ENCODE measurements at places on chromosomes 7 and 10.

GRCh38 chr7:100827330-100828226 lies at the start of gene EPHB4:
Gene EPHB4, minus strand, starts transcription at chr7:100827523. Its CDS starts 493 bp downstream, at chr7:100827030.
- peak; percentile 57 for DNase-seq

DNA sequence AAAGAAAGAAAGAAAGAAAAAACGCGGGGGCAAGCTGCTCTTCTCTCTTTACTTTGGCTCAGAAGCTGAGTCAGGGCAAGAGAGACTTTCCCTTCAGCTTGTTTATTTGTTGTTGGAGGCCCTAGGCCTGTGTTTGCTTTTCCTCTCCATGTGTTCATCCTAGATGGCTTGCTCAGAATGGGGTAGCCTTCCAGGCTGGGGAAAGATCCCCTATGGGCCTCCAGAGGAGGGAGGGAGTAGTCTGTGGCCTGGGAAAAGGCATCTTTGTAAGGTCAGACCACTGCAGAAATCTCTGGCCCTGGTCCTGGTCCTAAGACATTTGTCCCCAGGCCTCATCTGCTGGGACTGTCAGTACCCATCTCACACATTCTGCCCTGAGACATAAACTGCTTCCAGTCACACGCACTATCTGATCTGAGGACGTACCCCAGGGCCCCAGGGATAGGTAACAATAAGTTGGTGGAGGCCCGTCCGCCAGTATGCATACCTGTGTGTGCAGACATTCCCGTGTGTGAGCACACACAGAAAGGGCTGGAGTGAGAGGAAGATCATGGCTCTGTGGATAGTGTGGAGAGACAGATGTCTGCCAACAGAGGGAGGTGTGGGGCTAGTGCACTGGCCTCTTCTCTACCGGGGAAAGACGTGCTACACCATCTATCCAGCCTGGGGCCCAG lies 4.9 kb upstream of the SCD start:
- DNase-seq: no peak

DNA sequence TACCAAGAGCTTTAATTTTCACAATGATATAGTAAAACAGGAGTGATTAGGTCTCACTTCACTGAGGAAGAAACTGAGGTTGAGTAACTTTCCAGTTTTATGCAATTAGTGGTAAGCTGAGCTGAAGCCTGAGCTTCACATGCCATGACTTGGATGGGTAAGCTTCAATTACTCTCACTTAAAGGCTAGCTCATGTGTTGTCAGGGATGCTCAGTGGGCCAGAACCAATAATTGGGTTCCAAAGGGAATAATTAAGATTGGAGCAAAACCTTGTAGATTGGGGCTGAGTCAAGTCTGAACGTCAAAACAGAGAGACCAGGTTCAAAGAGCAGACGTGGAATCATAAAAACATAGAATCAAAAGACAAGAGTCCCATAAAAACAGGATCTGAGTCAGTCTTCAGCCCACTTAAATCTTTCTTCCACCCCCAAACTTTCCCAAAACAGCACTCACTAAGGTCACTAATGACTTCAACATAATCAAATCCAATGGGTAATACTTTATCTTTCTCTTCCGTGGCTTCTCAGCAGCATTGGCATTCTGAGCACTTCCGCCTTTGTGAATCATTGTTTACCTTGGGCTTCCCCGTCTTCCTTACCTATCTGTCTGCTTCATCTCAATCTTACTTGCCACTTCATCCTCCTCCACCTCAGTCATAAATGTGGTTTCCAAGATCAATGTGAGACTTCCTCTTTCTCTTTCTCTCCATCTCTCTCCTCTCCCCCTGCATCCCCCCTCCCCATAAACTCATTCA lies 23.0 kb upstream of the EGFR start:
- peak; percentile 48 for DNase-seq

GRCh38 chr7:111836592-111836991 lies 274.3 kb upstream of the IMMP2L start:
- DNase-seq: no peak

DNA sequence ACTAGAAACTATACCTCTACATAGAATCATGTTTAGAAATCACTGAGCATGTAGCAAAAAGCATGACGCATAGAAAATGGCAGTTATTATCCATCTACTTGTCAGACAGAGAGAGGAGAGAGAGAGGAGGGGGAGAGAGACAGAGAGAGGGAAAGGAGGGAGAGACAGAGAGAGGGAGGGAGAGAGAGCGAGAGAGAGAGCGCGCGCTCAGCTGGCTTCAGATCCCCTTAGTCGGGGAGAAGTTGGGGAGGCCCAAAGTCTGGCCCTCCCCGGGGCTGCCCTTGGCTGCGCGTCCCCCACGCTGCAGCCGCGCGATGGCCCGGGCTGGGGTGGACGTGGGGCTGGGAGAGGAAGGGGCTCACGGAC lies 37.0 kb downstream of the CNPY1 start:
- DNase-seq: no peak

DNA sequence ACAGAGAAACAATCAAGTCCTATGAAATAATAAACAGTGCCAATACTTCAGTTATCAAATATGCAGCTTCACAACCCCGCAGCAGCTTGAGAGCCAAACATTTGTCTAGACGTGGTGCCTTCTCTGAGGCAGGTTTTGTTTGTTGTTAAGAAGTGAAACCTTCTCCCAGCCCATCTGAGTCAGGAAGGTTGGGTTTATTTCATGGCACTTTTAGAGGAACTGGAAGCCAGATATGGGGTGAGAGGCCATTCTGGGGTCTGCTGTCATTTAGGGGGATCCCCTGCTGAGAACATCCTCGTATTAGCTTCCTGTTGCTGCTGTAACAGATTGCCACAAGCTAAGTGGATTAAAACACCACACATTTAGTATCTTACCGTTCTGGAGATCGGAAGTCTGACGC lies 113.6 kb downstream of the GRK5 start:
- DNase-seq: no peak

DNA sequence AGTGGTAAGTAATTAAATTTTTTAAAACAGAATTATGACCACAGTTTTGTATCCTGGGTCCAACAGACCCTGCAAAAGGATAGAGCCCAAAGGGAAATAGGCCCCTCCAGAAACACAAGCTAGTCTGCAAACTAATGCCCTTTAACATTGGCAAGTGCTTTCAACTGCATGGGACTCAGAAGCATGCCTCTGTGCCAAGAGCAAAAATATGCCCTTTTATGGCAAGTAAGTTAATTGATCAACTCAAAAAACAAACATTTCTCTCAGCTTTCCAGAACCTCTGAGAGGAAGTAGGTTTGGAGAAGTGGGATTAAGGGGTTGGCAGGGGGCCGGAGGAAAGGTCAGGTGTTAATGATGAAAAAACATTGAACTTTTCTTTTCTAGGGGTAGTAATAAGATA lies 186.6 kb upstream of the PRSS1 start:
- no peak for DNase-seq

- no peak for DNase-seq
Observed at GRCh38 chr7:105185290-105186010, 171.4 kb downstream of the KMT2E start.

DNA sequence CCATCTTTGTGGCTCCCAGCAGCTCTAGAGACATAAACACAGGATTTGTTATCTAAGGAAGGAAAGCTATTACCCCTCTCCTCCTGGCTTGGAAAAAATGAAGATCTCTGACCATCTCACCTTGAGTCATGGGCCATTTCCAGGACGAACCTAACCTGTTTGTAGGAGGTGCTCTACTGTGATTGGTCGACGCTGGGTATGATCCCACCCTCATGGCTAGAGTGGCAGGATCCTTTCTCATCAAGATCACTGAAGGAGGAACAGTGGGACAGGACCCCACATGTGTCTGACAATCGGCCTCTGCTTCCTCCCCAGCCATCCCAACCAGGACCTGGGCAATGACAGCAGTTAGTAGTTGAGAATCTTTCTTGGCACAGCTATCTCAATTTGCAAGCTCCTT lies 144.1 kb downstream of the EMX2 start:
- no peak for DNase-seq

GRCh38 chr7:32564542-32564941 lies 69.3 kb downstream of the AVL9 start:
- no peak for DNase-seq

- DNase-seq: no peak
Observed at GRCh38 chr7:103130901-103131624, 17.8 kb downstream of the NAPEPLD start.

- DNase-seq: no peak
Observed at GRCh38 chr10:118844731-118845521, 90.2 kb upstream of the CACUL1 start.

DNA sequence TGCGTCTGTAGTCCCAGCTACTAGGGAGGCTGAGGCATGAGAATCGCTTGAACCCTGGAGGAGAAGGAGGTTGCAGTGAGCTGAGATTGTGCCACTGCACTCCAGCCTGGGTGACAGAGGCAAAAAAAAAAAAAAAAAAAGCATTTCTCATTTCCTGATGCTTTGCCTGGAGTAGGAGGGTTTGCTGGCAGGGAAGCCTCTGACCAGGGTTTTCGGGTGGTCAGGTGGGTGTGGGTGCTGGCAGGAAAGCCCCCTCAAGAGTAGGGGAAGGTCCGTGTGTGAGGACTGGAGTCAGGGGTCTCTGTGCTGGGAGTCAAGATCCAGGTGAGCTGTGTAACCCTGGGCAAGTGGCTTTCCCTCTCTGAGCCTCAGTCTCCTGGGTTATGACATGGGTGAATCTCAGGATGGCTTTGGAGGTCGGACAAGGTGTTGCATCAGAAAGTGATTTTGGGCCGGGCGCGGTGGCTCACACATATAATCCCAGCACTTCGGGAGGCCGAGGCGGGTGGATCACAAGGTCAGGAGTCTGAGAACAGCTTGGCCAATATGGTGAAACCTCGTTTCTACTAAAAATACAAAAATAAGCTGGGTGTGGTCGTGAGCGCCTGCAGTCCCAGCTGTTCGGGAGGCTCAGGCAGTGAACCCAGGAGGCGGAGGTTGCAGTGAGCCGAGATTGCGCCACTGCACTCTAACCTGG lies 3.2 kb downstream of the AMZ1 start:
- DNase-seq: no peak

- no peak for DNase-seq
Observed at GRCh38 chr10:16491933-16492332, 29.7 kb downstream of the C1QL3 start.

- DNase-seq: no peak
Observed at GRCh38 chr10:4109469-4109868, 324.5 kb upstream of the KLF6 start.

- no peak for DNase-seq
Observed at GRCh38 chr7:130553398-130554029, 61.6 kb downstream of the MEST start.

GRCh38 chr7:74233655-74234285 lies 20.4 kb downstream of the RFC2 start:
- no peak for DNase-seq

GRCh38 chr7:80134536-80135308 lies at the start of gene GNAI1:
Gene GNAI1, plus strand, starts transcription at chr7:80134831. Its CDS starts 330 bp downstream, at chr7:80135161.
- peak; percentile 82 for DNase-seq

DNA sequence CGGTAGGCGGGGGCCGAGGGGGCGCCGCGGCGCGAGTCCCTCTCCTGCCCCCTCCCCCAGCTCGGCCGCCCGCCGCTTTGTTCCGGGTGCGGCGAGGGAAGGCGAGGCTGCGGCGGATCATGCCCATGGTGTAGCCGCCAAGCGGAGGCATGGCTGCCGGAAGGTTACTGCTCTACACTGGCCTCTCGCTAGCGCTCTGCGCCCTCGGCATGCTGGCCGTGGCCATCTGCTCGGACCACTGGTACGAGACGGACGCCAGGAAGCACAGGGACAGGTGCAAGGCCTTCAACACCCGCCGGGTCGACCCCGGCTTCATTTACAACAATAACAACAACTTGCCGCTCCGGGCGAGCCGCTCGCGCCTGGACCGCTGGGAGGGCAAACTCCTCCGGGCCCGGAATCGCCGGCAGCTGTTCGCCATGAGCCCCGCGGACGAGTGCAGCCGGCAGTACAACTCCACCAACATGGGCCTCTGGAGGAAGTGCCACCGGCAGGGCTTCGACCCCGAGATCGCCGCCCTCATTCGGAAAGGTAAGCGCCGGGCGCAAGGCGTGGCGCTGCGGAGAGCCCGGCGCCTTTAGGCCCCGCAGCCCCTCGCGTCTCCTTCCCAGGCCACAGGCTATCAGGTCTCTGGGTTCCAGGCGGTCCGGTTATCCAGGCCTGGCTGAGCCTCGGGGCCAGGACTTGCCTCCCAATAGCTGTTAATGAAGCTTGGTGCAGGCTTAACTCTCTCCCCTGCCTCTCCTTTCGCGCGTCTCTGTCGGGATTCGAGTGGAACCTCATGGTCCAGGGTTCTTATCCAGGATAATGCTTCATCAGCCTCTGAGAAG lies 513 bp downstream of the TMEM178B start:
- no peak for DNase-seq

GRCh38 chr7:30817371-30817767 lies 46.2 kb downstream of the MINDY4 start:
- DNase-seq: no peak

GRCh38 chr10:60290558-60290957 lies 99.1 kb downstream of the ANK3 start:
- no peak for DNase-seq

DNA sequence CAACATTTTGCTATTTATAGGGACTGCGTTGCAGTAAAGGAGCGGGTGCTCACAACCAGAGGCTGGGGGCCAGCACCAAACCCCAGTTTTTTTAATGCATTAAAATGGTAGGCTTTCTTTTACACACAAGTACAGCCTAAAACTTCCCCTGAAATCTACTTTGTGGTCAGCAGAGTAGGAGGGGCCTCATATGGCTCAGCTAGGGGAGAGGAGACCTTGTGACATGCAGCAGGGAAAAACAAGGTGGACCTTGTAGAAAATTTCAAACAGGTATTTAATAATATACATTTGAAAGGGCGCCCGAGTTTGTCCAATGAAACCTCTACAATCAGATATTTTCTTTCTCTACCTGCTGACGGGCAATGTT lies 1.4 kb downstream of the CCDC136 start:
- DNase-seq: no peak

DNA sequence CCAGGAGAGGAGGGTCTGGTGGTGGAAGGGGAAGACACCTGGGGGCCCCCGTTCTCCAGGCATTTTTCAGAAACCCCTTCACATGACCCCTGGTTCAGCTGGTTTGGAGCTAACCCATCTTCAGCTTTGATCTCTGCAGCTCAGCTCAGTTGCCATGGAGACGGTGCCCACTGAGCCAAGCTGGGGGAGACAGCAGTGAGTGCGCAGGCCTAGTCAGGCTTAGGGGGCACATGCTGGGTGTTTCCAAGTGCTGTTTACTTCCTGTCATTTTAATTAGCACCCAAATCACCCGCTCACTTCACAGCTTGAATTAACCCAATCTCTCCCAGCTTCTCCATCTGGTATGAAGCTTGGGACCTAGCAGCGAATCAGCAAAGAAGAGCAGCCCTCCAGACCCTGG lies 9.0 kb downstream of the SPOCK2 start:
- DNase-seq: no peak

DNA sequence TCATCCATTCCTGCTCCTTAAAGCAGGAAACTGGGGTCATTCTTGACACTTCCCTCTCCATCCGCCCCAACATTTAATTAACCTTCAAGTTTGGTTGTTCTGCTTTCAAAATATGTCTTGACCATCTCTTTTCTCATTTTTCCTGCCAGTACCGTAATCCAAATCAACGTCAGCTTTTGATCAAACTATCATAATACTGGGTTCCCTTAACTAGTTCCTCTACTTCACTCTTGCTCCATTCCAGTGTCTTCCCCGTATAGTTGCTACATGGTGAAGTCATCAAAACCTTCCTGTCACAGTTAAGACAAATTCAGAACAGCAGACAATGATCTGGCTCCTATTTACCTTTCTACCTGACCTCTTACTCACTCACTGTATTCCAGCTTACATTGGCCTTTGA lies 6.6 kb upstream of the KLF14 start:
- no peak for DNase-seq
